AG09319 (cell line): ENCODE measurements at places on chromosomes 16 and 17.
A peak's percentile ranks its signal among the peaks of the same experiment; 100 is the strongest.

- DNase-seq, result no peak
Measured at GRCh38 chr16:54309341-54309740, 22.8 kb upstream of the IRX3 start.

DNA sequence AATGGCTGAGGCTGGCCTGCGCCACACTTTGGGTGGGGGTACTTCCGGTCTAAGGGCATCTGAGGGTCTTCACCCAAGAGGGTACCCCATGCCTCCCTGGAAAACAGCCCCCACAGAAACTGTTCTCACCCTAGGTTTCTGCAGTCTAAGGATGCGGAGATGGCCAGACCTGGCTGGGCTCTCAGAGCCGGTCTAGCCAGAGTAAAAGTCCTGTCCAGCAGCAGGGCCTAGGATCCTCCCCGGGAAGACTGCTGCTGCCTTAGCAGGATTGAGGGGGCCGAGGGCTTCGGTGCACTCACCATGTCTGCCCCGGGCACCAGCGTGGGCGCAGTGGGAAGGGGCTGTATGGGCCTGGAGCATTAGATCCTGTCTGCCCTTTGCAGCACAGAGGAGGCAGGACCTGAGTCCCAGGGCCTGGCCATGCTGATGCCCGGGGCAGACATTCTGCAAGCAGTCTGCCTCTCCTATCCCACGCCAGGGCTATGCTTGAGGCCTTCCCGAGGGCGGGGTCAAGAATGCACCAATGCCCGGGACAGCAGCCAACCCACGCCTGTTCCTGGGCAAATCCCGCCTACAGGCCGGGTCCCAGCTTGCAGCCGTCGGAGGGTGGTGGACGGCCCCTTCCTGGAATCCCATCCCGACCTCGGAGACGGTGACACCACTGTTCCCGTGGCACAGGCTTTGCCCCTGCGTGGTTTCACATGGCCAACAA is 54.7 kb downstream of the CBFA2T3 start:
- DNase-seq, result peak; percentile 55

DNA sequence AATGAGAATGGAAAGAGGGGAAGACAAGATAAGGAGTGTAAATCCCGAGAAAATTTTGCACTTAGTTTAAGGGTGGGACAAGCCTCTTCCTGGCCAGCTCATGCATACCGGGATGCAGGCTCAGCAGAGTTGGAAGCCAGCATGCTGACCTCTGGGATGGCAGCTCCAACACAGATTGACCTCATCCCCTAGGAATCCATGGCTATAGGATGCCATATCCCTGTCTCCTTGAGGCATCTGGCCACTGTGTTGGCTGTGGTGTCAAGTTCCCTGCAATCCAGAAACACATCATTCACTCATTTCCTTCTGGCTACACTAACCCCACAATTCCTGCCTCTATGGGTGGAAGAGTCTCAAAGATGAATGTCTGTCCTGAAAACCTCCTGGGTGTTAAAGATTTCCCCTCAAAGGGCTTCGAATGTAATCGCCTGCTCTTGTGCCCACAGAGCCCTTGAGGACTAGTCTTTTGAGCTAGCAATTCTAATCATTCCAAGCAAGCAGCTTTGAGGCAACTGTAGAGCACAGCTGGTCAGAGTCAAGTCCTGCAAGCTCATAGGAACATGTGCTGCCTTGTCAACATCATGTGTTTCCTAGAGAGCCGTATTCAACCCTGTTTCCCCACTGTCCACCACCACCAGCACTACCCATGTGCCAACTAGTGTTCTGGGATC is 141.4 kb downstream of the PMP22 start:
- no peak for DNase-seq

DNA sequence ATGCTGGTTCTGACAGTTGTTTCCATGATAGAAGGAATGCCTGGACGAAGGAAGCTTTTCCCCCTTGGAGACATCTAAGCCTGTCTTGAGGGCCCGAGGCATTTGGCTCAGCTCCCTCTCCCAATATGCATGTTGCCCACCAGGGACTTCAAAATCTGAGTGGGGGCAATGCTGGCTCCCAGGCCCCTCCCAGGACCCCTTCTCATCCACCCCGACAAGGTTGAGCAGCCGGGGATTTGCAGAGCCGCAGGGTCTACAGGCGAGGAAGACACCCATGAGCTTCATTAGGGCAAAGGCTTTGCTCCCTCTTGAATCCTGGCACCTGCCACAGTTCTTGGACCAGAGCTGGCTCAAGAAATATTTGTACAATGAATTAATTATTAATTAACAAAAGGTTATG is 25.1 kb upstream of the DNAH17 start:
- no peak for DNase-seq

DNA sequence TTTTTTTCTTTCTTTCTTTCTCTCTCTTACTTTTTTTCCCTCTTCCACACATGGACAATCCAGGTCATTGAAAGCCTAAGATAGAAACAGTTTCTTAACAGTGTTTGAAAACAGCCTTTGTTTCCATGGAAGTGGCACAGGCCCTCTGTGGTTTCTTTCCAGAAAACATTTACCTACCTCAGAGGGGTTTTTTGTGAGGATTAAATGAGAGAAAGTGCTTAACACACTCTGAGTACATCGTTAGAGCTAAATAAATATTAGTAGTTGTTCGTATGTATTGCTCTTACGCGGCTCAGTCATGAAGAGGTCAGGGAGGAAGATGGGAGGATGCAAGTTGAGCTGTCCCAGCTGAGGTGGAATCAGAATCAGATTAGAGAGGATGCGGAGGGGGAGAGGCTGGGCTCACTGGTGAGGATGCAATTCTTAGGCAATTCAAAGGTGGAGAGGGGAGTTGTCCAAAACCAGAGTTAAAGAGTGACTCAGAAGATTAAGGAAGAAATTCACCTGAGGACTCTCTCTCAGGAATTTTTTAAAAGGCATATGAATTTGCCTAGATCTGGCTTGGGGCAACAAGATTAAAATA is 345.4 kb downstream of the PMP22 start:
- DNase-seq, result no peak

GRCh38 chr16:55083052-55083451 is 152.4 kb downstream of the IRX5 start:
- DNase-seq, result no peak

GRCh38 chr17:53722407-53722806 is 100.3 kb upstream of the KIF2B start:
- peak; percentile 57 for DNase-seq

DNA sequence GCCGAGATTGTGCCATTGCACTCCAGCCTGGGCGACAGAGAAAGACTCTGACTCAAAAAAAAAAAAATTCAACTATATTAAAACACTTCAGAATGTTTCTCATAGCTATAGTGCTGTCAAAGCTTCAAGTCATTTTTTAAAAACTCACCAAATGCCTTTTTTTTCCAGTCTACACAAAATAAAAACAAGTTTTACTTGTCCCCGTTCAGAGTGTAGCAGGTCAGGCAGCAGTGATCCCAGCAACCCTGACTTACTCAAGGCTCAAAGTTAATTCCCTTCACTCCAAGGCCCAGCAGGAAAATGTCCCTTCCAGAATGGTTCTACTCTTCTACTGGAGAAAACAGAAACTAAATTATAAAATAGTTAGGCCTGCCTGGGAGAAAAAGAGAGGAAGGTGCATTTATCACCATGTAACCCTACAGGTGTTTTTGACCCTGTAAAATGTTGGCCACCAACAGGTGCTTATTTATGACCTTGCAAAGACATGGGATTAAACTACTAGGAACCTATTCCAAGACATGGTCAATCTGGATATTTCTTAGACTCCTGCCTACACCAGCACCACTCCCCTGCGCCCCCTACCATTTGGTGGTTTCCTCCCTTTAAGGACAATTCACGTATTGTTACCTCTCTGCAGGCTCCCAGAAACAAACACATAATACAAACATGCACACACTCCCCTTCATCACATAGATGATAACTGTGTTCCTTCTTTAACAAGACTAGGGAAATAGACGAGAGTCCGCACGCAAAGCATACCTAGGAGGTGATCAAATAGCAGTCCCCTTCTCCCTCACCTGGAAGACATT is 5.4 kb downstream of the AMFR start:
- no peak for DNase-seq

DNA sequence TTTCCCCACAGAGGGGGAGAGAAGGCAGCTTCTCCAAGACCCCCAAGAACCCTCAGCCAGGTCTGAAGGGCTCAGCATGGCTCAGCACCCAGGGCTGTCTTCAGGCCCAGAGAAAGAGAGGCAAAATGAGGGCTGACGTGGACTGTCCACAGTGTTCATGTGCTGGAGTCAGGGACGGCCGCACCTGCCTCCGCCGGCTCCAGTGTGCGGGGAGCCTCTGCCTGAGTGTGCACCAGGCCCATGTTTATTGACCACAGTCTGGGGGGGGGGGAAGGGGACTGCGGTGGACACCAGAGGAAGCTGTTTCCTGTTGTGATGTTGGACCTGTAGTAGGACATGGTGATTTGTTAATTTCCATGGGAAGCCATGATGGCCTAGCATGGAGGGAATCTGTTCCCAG is 6.9 kb downstream of the MRM1 start:
- no peak for DNase-seq

DNA sequence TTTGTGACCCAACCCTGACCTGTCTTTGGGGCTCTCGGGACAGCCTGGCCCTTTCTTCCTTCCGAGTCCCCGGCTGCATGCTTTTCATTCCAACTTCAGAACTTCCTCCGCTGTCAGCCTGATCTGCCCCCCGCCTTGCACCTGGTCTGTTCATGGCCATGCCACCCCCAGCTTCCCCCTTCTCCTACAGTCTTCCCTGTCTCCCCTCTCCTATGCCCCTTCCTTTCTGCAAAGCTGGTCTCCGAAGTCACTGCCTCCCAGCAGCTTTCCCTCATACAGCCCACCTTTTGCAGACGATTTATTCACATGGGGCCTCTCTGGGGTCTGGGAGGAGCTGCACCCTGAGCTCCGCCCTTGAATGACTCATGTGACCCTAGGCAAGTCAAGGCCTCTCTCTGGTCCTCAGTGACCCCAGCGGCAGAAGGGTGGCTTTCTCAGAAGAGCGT is 47.1 kb upstream of the SDK2 start:
- no peak for DNase-seq

- DNase-seq, result no peak
Measured at GRCh38 chr17:15261802-15262290, 3.3 kb downstream of the PMP22 start.

GRCh38 chr16:75326333-75326732 is 74.9 kb upstream of the BCAR1 start:
- no peak for DNase-seq

- DNase-seq, result no peak
Measured at GRCh38 chr17:55710829-55711496, 11.7 kb downstream of the TMEM100 start.

- no peak for DNase-seq
Measured at GRCh38 chr17:68222606-68223005, 25.2 kb upstream of the AMZ2 start.

DNA sequence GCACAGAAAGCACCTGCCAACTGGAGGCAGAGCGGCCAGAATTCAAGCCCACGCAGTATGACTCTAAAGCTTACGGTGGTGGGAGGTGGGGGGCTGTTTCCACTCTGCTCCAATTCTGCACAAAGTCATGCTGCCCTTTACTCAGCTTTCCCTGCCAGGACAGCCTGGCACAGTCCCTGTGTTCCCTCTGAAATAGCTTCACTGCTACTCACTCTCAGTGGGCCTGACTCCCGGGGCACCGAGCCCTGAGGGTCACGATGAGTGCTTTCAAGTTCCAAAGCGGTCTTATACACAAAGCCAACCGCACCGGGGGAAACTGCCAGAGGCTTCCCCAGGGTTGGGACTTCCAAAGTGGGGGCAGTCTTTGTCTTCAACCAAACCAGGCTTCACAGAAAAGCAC is 306.1 kb upstream of the XYLT1 start:
- DNase-seq, result no peak

GRCh38 chr17:79740413-79740812 is 9.7 kb downstream of the ENPP7 start:
- no peak for DNase-seq

DNA sequence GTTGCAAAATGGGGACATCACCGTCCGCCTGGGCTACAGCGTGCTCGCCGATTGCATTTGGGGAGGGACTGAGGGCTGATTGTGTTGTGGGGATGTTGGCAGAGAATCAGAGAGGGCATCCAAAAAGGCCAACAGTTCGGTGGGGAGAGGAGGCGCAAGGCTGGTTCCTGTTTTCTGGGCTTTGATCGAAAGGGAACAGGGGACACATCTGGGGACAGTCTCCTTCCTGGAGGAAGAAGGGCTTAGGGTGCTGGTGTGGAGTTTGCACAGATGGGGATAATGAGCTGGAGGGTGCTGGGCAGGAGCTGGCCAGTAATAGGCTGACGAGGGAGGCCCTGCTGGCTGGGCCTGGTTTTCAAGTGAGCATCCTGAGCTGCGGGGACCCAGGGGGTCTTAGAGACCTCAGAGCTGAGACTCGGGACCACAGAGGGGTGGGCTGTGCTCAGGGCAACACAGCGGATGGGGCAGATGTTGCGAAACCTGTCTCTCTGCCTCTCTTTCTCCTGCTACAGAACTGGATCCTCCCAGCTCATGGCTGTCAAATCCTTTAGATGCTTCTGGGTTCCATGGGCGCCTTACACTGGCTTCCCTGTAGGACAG is 288.7 kb downstream of the SEC14L1 start:
- no peak for DNase-seq
